ENCODE measurements at places on chromosomes 2 and 18. TPM values are rescaled to one million over a fixed set of nuclear protein-coding genes. Genes with fewer than 3 reads are reported as not detected.

Gene DOK6
- total RNA-seq, result 3.1 TPM

Gene HMSD
- total RNA-seq, result not detected

Gene PDE6D
- 34.8 TPM for total RNA-seq

Gene B4GALT6
- total RNA-seq, result 2.0 TPM

Gene GBX2
- total RNA-seq, result not detected

All from cardiac atrium fibroblast (primary cell).